Stimulated activated CD4-positive, alpha-beta T cell treated with anti-CD3 and anti-CD28 coated beads, Interleukin-2, amount 100 ng/mL, for 48 hours (primary cell): ENCODE measurements at places on chromosomes 4 and X.

GRCh38 chrX:142994988-142995387, 30.7 kb upstream of the SPANXN4 start:
- DNase-seq, result no peak

- DNase-seq, result peak; percentile 6
These were observed at the start of gene TBC1D9 for GRCh38 chr4:140756319-140757231. Gene TBC1D9 (minus strand): TSS chr4:140756385. CDS start chr4:140756045, 340 bp downstream.

DNA sequence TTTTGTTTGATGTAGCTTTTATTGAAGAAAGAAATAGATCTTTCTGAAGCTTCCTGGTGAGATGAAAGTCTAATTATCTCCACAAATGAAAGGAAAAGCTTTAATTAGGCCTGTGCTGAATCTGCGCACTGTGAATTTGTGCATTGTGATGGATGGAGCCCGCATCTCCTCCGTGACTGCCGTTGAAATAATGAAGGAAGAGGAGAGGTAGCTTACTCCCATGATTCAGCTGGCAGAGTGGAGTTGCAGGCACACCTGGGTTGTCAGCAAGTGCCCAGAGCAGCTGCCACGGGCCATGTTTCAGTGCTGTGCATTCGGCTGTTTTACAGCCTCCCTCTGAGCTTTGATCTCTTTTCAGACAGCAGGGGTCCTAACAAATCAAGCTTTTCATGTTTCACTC, 735.3 kb upstream of the TENM3 start:
- DNase-seq, result no peak

- no peak for DNase-seq
These were observed 1.5 kb downstream of the OPHN1 start for GRCh38 chrX:68431836-68432235.

DNA sequence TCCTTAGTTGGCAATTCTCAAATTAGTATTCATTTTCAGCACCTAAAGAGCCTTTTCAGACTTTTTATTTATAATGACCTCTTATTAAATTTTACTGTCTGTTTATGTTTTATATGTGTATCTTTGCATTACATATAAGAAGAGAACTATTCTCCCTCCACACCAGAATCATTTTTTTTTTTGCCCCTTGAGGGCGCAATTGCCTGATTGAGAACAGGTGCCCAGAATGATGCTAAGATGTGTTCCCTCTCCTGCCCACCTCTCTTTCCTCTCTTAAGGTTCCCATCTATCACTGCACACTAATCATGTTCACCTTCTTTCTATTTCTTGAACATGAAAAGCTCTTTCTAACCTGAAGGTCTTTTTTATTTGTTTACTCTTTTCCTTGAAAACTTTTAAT, 44.2 kb upstream of the ADAM29 start:
- DNase-seq, result no peak

DNA sequence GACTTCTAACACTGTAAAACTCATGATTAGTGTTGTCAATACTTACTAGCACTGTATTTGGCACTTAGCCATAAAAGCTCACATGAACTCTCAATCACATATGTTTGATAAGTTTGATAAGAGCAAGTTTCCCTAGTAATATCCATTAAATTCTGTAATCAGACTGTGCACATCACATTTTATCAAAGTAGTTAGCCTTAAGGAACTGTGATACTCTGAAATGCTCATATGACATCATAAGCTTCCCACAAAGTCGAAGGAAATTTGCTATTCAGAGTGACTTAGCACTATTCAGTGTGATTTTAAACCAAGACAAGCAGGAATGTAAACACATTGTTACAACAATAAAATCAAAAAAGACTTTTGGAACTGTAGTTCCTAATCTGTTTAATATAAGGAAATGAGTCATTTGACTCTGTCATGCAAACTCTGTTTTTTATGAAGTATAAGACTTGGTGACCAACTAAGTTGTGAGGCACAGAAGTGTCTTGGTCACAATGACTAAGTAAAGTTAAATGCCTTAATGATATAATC, 6.7 kb downstream of the SLC7A11 start:
- no peak for DNase-seq

DNA sequence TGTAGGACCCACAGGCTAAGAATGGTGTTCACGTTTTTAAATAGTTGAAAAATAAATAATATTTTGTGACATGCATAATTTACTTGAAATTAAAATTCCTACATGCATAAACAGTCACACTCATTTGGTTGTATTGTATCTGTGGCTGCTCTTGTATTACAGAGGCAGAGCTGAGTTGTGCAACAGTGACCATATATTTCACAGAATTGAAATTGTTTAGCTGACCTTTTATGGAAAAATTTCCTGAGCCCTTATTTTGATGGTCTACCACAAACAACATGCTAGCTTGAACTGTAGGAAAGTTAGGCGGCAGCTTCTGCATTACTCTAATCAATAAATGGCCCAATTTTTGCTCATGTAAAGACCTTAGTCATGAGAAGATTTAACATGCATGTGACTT, 633.4 kb upstream of the AADAT start:
- DNase-seq, result no peak

DNA sequence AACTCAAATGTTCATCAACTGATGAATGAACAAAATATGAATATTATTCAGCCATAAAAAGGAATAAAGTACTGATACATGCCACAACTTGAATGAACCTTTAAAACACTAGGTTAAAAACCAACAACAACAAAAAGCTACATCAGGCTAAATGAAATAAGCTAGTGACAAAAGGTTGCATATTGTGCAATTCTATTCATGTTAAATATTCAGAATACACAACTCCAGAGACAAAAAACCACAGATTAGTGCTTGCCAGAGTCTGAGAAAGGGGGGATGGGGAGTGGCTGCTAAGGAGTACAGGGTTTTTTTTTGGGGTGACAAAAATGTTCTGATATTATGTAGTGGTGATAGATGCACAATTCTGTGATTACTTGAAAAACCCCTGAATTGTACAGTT, 58.5 kb downstream of the HAUS3 start:
- DNase-seq, result no peak
